Activated T-helper 17 cell treated with anti-CD3 and anti-CD28 coated beads, Interleukin-2, amount 50 U/mL, for 72 hours (primary cell): ENCODE measurements at places on chromosomes 7 and 10.

GRCh38 chr7:50463035-50463434 is 12.9 kb upstream of the FIGNL1 start:
- no peak for ATAC-seq

GRCh38 chr10:97053276-97053675 is 132.5 kb downstream of the SLIT1 start:
- ATAC-seq = no peak

DNA sequence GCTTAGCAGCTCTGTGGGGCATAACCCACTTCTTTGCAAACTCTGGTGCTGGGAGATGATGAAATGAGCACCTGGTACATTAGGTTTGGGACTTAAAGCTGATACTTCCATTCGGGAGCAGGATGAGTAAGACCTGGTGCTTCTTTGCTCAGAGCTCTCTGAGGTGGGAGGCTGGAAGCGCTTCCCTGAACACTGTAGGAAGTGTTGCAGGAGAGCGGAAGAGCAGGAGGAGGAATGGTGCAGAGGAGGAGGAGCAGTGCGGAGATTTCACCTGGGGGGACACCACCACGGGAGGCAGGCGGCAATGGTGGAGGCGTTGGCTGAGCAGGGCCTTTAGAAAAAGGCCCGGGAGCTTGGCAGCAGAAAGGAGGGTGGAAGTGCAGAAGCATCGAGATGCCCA is 142.5 kb downstream of the MGMT start:
- no peak for ATAC-seq

DNA sequence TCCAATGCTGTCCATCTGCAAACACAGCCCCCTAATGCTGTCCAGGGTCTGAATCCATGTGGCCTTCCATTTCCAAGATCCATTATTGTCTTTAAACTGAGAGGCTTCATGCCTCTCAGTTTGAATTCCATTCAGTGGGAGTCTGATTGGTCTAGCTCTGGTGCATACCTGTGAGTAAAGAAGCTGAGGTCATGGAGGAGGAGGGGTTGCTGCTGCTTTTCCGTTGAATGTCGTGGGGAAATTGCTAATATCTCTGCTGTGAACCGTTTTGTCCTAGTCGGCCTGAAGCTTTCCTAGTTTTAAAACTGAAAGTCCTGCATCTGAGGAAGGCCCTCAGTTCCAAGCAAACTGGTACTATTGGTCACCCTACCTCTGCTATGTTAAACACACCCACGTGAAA is 17.7 kb downstream of the SH2D4B start:
- no peak for ATAC-seq

- peak; percentile 99 for ATAC-seq
These were observed 20.6 kb upstream of the USP6NL start for GRCh38 chr10:11631890-11632587.

GRCh38 chr10:5563991-5564536 is 39.3 kb downstream of the CALML3 start:
- peak; percentile 91 for ATAC-seq

DNA sequence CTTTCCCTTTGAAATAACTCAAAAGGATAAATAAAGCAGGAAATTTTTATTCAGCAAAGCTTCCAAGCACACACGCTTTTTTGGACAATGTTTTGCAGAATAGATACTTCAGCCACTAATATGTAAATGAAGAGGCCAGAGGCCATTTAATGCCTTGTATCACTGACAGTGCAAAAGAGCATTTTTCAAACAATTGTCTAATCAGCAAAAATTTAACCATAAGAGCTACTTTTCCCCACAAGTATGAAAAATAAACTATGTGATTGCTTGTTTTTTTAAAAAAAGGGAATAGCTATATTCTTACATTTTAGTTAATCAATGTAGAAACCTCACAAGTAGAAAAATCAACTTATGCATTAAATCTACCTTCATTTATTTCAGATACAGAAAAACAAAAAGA is 99.7 kb downstream of the COL28A1 start:
- no peak for ATAC-seq

DNA sequence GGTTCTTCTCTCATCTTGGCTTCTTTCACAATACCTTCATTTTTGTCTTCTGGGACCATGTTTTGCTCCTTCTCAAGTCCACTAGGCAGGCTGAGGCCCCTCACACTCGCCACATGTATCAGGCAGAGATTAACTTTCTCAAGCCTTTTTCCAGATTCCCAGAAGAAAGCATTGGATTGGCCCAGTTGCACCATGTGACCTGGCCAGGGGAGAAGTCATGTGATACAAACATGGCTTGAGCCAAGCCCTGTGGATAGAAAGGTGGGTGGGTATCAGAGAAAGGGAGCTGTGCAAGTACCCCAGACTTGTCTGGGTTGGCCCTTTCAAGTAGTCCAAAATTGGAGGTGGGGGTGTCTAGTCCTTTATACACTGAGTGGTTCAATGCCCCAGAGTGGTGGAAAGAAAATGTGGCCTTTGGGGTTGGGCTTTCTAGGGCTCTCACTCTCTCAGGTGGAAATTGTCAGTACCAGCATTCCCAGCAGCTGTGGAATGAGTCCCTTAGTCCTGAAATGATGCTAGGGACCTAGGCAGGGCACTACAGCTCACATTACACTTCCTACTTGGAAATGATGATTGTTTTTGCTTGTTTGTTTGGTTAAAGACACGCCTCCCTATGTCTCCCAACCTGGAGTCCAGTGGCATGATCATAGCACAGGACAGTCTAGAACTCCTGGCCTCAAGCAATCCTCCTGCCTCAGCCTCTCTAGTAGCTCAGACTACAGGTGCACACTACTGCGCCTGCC is 36.9 kb upstream of the C10orf67 start:
- no peak for ATAC-seq

DNA sequence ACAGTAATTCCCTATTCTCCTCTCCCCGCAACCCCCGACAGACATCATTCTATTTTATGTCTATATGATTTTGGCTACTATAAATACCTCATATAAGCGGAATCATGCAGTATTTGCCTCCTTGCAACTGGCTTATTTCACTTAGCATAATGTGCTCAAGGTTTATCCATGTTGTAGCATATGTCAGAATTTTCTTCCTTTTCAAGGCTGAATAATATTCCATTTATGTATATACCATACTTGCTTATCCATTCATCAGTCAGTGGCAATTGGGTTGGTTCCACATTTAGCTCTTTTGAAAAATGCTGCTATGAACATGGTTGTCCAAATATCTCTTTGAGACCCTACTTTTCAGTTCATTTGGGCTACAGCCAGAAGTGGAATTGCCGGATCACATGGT is 106.5 kb downstream of the MAPK8 start:
- ATAC-seq = no peak

DNA sequence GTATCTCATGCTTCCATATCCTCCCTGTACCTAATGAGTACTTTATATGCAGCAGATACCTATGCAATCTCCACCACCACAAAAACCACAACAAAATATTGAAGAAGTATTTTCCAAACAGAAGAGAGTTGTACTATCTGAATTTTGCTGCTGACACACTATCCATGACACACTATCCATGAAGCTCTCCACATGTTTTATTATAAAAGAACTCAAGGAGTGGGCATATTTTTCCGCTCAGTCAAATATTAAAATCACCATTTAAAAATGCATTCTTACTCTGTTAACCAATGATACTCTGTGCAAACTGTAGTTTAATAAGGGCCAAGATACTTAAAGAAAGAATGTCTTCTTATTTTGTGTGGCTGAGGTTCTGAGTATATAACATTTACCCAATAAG is 2.8 kb downstream of the BET1 start:
- no peak for ATAC-seq

DNA sequence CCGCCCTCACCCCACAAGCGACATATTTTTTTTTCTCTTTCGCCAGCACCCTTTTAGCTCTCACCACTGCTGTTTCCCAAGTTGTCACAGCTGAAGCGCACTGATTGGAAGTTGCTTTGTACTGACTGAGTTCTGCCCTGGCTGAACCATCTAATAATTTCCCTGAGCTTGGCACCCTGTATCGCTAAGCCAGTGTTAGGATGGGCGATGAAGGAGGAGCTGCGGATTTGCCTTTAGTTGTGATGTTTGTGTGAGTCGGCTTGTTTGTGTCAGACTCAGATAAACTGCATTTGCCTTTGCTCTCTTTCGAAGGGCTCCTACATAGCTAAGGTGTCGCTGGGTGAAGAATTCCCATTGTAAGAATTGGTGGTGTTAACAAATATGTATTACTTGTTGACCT is 1.3 kb upstream of the ATXN7L1 start:
- no peak for ATAC-seq
